ENCODE measurements at places on chromosomes 7 and 10.

DNA sequence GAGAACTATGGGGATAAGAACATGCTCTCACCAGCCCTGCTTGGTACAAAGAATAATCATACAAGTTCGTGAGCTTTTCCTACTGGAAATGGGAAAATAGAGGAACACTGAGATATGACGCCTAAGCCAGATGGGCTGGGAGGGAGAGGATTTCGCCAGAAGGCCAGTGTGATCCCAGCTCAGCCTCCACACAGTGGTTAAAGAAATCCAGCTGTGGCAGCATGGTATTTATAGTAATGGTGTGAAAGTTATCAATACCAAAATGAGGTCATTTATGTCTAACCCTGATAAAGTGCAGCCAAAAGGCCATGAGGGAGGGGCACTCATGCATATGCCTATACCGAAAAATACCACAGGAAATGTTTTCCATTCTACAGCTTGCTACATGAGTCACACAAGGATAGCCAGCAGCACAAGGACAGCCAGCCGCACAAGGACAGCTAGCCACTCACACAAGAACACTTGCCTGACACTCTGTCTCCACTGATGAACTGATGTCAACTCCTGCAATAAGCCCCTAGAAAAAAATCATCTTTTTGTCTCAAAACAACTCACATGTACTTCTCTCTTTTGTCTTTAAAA is 49.4 kb downstream of the FRMPD2 start:
- DNase-seq = no peak

GRCh38 chr7:44520574-44520973 is 20.6 kb downstream of the NPC1L1 start:
- DNase-seq = no peak

DNA sequence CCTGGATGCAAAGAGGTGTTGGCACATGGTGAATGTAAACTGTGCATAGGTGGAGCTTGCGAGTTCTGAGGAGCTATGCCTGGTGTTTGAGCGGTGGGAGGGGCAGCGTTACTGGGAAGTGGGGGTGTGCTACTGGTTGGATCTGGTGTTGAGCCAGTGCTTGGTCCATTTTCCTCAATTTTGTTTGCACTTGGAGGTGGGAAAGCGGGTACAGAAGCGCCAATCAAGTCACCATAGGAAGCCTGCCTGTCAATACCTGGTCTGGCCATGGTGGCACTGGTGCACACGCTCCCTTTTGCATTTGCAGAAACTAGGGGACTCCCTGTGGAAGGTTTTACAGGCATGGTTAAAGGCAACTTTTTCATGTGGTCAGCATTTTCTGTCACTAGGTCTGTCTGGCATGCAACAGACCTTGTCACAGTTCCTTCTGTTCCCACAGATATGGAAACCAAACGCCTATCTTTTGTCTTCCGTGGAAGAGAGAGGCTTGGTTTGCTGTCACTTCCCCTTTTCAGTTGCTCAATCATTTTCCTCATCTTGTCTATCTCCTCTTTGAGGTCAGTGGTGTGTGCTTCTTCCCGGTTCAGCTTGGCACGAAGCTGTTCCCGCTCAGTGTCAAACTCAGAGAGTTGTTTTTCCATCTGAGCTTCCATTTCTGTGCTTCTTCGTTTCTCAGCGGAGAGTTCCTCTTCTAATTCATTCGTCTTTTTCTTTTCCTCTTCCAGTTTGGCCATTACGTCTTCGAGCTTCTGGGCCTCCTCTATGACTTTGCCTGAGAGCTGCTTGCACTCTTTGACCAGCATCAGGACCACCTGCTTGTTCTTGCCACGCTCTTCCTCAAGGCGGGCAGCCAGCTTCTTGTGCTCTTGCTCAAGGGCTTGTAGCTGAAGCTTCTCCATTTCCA is 81.1 kb downstream of the CTTNBP2 start:
- DNase-seq = no peak

DNA sequence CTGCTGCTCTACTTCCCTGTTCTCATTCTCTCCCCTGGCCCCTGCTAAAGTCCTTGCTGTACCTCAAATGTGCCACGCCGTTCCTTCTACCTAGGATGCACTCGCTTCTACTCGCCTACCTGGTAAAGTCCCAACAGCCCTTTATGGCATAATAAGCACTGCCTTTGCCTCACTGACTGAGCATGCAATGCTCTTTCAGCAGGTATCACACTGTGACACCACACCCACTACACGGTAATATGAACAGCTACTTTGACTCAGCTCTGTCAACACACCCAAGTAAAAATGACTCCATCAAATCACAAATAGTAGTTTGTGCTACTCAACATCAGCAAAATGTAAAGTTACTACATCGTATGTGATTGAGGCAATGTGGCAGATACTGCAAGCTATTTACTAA is 37.6 kb downstream of the FAM204A start:
- DNase-seq = no peak

- DNase-seq = no peak
Measured at GRCh38 chr10:28897617-28898464, 220.5 kb downstream of the BAMBI start.

DNA sequence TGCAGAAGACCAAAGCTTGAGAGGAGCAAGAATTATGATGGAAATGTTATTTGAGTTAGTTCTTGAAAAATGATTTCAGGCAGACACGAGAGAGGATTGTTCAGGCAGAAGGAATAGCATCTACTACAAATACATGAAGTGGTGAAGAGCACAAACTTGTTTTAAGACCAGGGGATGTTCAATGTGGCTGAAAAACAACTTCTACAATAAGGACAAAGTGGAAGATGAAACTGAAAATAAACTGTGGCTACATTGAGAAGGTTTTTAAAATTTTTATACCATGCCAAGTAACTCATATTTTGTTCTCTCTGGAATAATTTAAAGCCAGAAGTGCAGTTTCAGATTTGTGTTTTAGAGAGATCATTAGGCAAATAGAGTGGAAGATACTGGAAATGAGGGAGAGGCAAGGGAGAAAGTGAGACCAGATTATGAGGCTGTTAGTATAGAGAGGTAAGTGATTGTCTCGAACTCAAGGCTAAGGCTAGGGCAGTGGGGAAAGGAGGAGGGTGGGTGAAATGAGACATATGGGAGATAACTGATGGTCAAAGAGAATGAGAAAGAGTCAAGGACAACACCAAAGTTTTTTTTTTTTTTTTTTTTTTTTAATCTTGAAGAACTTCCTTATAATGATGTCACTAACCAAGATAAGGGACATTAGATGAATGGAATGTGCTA is 115.4 kb downstream of the MDFIC start:
- DNase-seq = no peak

DNA sequence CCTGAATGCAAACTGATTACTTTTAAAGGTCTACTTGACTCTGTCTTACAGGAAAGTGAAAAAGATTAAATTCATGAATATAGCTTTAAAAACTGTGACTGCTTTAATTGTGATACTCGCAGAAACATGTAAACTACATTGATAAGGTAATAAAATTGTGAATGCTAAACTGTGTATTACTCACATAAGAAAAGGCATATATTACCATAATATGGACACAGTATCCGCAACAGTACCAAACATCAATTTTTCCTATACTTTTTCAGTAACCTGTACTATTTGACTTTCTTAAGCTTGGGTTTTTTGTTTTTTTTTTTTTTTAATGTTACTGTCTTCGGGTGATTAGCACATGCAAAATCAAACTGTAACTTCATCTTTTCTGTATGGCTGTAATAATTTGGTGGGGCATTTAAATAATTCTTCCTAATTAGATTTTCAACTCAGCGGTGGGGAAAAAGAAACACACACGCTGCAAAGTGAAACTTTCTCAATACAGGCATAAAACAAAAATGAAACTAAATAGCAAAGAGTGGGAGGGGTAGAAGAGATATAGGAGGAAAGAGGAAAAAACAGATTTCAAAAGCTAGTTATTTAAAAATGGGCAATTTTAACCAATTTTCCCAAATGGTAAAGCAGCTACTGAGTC is 23.2 kb downstream of the NT5C3A start:
- no peak for DNase-seq

- DNase-seq = no peak
Measured at GRCh38 chr7:30750683-30751650, 968 bp upstream of the INMT start.

DNA sequence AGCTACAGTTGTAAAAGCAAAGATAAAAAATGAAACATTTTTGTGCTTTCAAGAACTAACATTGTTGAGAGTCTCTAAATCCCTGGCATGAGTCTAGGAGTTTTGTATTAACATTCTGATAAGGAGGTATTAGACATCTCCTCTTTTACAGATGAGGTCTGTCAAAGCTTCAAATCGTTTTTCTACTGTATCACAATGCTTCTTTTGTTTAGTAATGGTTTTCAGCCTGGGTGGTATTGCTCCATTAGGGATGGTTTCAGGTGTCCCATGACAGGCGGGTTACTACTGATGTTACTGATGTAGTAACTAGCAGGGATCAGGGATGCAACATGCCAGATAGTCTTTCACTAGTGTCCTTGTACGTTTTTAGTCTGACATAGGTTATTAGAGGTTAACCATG is 27.4 kb downstream of the STAM start:
- no peak for DNase-seq

DNA sequence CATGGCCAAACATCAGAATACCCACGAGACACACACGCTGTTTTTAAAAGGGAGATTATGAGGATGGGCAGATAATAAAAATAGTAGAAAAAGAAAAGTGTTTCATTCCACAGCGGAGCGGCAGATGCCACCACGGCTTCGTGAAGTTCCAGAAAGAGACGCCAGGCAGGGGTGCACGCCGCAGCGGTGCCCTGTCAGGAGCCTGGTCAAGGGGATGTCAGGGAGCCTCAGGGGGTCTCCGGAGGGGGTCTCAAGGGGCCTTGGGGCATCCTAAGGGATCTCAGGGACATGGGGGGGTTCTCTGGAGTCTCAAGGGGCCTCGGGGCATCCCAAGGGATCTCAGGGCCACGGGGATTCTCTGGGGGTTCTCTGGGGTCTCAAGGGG is 253.4 kb downstream of the ZMYND11 start:
- no peak for DNase-seq

- no peak for DNase-seq
Measured at GRCh38 chr10:114655671-114656070, 2.4 kb downstream of the ABLIM1 start.

DNA sequence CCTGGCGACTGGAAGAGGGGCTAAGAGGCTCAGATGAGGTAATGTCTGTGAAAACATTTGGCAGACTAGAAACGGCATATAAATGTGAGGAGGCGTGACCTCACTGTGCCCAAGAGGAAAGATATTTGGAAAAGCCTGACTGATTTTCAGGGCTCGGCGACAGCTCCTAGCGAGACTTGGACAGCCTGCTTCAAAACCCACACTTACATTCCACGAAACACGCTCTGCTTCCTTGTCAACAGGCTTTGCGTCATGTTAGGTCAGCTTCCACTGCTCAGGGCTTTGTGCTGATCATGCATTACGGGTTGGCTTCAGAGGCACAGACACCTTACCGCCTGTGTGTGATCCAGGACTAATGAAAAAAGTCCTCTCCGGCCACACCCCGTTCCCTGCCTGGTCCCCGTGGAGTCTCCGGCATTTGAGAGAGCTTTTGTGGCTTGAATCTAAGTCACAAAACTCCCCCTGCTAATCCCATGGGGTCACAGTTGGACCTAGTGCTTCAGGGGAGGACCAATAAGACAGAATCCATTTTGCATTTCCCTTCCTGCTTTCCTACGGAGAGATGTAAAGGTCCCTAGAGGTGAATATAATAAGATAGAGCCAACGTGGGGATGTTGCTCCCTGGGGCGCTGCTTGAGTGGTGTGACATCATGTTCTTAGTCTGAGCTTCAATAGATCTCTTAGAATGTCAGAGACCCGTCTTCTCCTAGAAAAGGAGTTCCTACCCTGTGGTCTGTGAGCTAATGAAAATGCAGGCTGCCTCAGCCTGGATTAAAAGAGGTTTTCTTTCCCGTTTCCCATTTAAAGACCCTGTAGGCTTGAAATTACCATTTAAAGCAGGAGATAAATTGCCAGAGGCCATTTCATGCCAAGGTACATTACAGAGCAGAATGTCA is 25.5 kb downstream of the FGFBP3 start:
- DNase-seq = no peak

GRCh38 chr10:17888189-17888588 is 63.5 kb upstream of the SLC39A12 start:
- DNase-seq = no peak

DNA sequence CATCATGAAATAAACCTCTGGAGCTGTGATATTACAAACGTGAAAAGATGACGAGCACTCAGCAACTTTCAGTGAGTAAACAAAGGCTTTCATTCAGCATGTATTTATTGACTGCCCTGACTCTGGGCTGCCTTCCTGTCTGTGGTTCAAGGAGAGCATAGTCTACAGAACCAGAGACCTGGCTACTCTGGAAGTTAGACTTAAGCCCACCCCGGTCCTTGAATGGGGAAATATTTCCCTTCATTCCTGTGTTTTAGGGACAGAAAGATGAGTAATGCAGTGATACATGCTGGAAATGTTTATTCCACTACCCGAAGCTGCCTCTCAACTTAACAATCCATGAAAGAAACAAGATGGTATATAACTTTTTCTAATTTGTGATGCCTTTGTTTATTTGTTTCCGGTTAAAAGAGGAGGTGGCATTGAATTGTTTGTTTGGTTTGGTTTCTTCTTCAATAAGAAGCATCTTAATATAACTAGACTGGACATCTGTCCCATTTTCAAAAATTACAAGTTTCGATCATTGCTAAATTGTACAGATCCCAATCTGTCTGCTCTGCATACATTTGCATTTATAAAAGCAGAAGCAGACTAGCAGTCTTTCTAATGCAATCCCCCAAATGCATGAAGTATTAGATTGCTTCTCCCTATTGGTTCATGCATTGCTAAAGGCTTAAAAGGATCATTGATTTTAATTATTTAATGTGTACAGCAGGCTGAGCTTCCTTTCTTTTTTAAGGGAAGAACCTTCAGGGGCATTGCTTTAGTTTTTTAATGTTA is 57.7 kb downstream of the TRUB1 start:
- no peak for DNase-seq

GRCh38 chr10:94591461-94592205 is 46.0 kb downstream of the HELLS start:
- no peak for DNase-seq

DNA sequence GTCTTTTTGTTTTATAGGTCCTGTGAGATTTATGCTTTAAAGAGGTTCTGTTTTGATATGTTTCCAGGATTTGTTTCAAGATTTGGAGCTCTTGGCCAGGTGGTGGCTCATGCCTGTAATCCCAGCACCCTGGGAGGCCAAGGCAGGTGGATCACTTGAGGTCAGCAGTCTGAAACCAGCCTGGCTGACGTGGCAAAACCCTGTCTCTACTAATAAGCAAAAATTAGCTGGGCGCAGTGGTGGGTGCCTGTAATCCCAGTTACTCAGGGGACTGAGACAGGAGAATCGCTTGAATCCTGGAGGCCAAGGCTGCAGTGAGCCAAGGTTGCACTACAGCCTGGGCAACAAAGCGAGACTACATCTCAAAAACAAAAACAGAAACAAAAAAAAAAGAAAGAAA is 8.3 kb upstream of the HYAL4 start:
- no peak for DNase-seq

GRCh38 chr10:97907830-97908229 is 58.2 kb downstream of the GOLGA7B start:
- DNase-seq = no peak
